ENCODE measurements at places on chromosomes 3 and 15. TPM values are rescaled to one million over a fixed set of nuclear protein-coding genes. Genes with fewer than 3 reads are reported as not detected.
A peak's percentile ranks its signal among the peaks of the same experiment; 100 is the strongest.

DNA sequence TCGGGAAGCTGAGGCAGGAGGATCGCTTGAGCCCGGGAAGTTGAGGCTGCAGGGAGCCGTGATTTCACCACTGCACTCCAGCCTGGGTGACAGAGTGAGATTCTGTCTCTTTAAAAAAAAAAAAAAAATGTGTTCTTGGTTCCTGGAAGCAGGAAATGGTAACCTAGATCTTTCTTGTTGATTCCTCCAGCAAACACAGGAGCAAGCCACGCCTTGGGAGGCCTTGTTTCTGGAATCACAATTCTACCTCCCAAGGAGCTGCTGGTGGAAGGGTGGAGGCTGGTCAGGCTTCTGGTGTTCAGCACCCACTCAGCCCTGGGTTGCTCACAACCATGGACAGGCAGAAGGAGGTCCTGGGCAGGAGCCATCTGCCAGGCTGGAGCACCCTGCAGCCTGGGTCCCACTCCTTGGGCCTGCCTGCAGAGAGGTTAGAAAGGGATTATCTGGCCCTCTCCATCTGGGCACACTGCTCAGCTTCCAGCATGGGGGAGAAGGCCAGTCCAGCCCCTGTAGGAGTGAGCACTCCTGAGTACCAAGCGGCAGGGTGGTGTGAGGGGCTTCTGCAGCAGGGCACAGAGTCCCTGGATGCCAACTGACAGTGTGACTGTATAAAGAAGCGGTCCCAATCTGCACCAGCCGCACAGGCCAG lies 65.6 kb downstream of the ABTB1 start:
- H3K27ac ChIP-seq = no peak overlapping the region
- no peak overlapping the region for H3K4me3 ChIP-seq
- H3K4me1 ChIP-seq = no peaks in the 10 kb centered on the region
- H3K36me3 ChIP-seq = no peaks in the 10 kb centered on the region
- DNase-seq = no peak

The ERICH6 gene
- not detected for total RNA-seq

The SMAD6 gene
- total RNA-seq = 0.27 TPM

- no peak overlapping the region for H3K27ac ChIP-seq
- no peak for DNase-seq
- H3K4me3 ChIP-seq = no peak overlapping the region
- H3K27me3 ChIP-seq = no peaks in the 10 kb centered on the region
- H3K36me3 ChIP-seq = peaks cover 15% of the 10 kb centered on the region
- no peaks in the 10 kb centered on the region for H3K4me1 ChIP-seq
Measured at GRCh38 chr3:128343287-128344051, 123.2 kb downstream of the DNAJB8 start.

The CELSR3 gene
- 8.8 TPM for total RNA-seq

The CASR gene
- total RNA-seq = not detected

DNA sequence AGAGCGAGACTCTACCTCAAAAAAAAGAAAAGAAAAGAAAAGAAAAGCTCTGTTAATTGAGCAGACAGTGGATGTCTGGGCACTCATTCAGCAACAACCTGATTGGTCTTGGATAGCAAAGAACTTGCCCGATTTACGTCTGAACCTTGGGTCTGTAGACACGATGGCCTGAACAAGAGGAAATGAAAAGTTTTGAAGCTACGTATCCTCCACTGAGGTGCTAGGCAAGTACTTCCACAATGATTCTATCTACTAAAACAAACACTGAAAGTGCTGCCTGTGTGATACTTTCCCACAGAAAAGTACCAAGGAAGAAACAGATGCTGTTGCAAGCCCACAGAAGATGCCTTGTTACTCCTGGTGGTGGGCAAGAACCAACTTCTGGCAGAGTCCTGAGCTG lies 21.8 kb upstream of the MUSTN1 start:
- H3K4me1 ChIP-seq = no peaks in the 10 kb centered on the region
- no peak overlapping the region for H3K27ac ChIP-seq
- DNase-seq = no peak
- H3K4me3 ChIP-seq = no peak overlapping the region
- H3K27me3 ChIP-seq = no peaks in the 10 kb centered on the region

- DNase-seq = no peak
- no peaks in the 10 kb centered on the region for H3K36me3 ChIP-seq
- no peak overlapping the region for H3K4me3 ChIP-seq
- no peak overlapping the region for H3K27ac ChIP-seq
Measured at GRCh38 chr3:141776885-141777284, 13.7 kb downstream of the GRK7 start.

DNA sequence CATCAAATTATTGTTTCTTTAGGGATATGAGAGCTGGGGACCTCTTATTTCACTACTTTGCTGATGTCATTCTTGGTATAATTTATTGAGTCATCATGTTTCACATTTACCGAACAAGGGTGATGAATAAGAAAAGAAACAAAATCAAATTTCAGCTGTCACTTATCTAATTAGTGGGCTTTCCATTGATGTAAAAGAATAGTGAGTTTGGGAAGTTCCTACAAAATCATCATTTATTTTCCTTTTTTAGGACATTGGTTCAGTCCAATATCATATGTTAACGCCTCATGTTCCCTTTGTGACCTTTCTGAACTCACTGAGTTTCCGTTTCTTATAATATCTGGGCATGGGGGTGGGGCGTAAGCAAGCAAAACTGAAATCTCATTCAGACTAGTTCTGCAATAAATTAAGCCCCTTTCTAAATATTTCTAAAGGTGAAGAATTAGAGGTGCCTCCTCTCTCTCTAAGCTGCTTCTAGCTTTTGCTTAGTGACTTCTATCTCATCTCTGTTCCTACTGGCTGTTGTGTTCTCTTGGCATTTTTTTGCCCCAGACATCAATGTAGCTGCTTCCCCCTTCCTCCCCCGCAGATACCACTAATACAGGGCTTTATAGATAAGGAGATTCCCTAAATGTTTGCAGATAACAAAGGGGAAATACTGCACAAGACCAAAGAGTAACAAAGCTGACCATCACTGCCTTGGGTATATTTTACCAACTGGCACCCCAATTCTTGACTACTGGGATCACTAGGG lies 238.0 kb upstream of the CTNNB1 start:
- H3K4me3 ChIP-seq = no peak overlapping the region
- no peaks in the 10 kb centered on the region for H3K4me1 ChIP-seq
- H3K27me3 ChIP-seq = no peaks in the 10 kb centered on the region
- H3K27ac ChIP-seq = no peak overlapping the region

The PCLAF gene
- total RNA-seq = 1.0 TPM

The NDUFAF3 gene
- total RNA-seq = 57.8 TPM

- no peak overlapping the region for H3K4me3 ChIP-seq
- peaks cover 80% of the 10 kb centered on the region for H3K4me1 ChIP-seq
- peak overlapping the region; percentile 87 for H3K27ac ChIP-seq
- no peak for DNase-seq
Measured at GRCh38 chr3:36904641-36905040, 40.2 kb downstream of the TRANK1 start.

The SOX14 gene
- not detected for total RNA-seq

- H3K36me3 ChIP-seq = no peaks in the 10 kb centered on the region
- H3K27ac ChIP-seq = no peak overlapping the region
- H3K4me1 ChIP-seq = peaks cover 13% of the 10 kb centered on the region
- no peaks in the 10 kb centered on the region for H3K27me3 ChIP-seq
Measured at GRCh38 chr3:112000966-112001365, 2.2 kb downstream of the TAGLN3 start.

DNA sequence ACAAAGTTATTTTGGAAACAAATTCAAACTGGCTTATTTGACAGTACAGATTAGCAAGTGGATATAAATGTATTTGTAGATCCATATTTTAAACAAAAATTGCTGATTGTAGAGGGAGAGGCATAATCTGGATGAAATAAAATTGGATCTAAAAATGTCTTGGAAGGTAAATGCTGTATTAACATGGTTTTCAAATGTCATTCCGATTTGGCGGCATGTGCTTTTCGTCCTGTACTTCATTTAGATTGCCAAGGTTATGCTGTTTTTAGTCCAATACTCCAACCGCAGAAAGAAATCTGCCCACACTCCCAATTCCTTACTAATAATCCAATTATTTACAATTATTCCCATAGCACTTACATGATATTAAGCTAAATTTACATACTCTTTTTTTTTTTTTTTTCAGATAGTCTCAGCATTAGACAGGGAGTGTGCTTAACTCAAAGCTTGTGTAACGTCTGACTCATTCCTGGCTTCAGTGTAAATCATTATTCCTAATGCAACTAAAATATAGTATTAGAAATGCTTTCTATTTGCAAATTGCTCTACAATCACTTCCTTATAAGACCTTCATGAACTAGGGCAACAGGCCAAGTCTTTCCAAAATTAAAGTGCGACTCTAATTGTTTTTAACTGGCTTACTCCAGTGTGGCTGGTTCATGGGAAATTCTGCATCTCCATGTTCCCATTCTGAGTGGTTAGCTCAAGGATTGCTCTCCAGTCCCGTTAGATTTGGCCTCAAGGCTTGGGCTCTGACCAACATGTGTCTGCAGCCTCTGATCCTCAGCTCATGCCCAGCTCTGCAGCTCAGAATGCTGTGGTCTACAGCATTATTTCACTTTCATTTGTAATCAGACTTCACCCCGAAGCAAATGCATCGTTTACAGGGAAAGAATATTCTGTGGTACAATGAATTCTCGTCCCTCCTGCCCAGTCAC lies 103.9 kb downstream of the FBN1 start:
- no peak overlapping the region for H3K4me3 ChIP-seq
- no peaks in the 10 kb centered on the region for H3K4me1 ChIP-seq
- no peaks in the 10 kb centered on the region for H3K36me3 ChIP-seq
- H3K27me3 ChIP-seq = no peaks in the 10 kb centered on the region
- no peak overlapping the region for H3K27ac ChIP-seq

GRCh38 chr3:170220871-170221270 lies 1.4 kb upstream of the PRKCI start:
- no peak for DNase-seq
- no peak overlapping the region for H3K4me3 ChIP-seq

The INKA1 gene
- total RNA-seq = 1.2 TPM

DNA sequence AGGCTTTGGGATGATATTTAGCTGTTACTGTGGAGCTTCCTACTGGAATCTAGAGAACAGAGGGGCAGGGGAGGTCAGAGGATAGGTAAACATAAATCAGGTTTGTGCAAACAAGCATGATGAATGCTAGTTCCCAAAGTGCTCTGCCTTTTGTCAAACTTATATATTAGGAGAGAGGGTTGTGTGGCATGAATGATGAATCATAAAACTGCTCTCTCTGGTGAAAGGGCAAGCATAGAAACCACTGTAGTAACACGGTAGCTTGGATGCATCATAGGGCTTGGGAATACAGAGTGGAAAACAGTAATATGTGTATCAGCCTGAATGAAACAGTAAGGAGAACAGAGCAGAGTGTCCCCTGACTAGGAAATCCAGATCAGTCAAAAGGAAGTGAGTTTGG lies 486.7 kb downstream of the IL5RA start:
- no peak for DNase-seq
- no peak overlapping the region for H3K4me3 ChIP-seq
- no peaks in the 10 kb centered on the region for H3K36me3 ChIP-seq
- H3K4me1 ChIP-seq = no peaks in the 10 kb centered on the region
- no peaks in the 10 kb centered on the region for H3K27me3 ChIP-seq
- no peak overlapping the region for H3K27ac ChIP-seq

The ARPIN gene
- total RNA-seq = not detected

The CCR8 gene
- 87.2 TPM for total RNA-seq

GRCh38 chr15:75138016-75138999 lies 63.4 kb upstream of the C15orf39 start:
- H3K36me3 ChIP-seq = no peaks in the 10 kb centered on the region
- H3K4me1 ChIP-seq = no peaks in the 10 kb centered on the region
- H3K4me3 ChIP-seq = no peak overlapping the region
- H3K27ac ChIP-seq = no peak overlapping the region

GRCh38 chr15:26890451-26890850 lies 23.6 kb downstream of the GABRA5 start:
- no peak overlapping the region for H3K4me3 ChIP-seq
- H3K27ac ChIP-seq = no peak overlapping the region
- H3K4me1 ChIP-seq = no peaks in the 10 kb centered on the region
- H3K27me3 ChIP-seq = no peaks in the 10 kb centered on the region
- DNase-seq = no peak

DNA sequence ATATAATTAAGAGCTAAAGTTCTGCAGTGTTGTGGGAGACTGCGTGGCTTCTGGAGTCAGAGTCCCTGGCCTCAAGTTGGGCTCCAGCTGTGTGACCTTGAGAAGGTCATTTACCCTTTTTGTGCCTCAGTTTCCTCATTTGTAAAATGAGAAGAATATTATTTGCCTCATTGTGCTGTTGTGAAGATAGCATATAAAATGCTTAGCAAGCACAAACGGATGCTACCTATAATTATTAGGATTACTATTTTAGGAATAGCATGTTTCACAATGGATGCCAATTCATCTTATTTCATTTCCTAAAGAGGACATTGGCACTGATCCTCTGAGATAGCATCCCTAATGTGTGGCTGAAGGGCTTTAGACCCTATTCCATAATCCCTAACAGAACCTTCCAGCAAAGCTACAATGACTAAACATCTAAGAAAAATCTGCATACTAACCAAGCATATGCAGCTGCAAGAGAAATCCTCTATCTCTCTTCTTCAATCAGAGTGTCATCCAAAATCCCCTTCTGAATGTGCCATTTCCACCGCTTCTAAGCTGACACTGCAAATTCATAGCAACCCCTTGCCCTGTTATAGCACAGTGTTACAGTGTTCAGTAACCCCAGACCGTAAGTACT lies 148.3 kb downstream of the RBMS3 start:
- no peak overlapping the region for H3K4me3 ChIP-seq
- H3K36me3 ChIP-seq = no peaks in the 10 kb centered on the region
- DNase-seq = no peak

DNA sequence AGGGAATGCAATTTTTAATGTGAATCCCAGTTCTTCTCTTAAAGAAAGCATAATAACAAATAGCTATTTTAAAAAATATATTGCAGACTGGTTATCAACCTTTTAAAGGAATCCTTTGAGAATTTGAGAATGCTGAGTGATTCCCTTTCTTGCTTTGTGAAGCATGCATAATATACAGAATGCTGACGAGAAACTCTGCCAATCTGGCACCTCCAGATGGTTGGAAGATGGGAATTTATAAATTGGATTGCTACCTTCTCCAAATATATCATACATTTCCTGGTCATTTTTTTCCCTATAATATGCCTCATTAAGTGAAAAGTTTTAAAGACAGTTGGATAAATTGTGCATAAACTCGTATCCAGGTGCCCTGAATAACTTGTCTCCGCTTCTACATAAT lies 333.9 kb upstream of the ARPP21 start:
- H3K27ac ChIP-seq = no peak overlapping the region
- no peaks in the 10 kb centered on the region for H3K36me3 ChIP-seq
- H3K27me3 ChIP-seq = no peaks in the 10 kb centered on the region
- H3K4me1 ChIP-seq = no peaks in the 10 kb centered on the region
- H3K4me3 ChIP-seq = no peak overlapping the region

All from CD4-positive, CD25-positive, alpha-beta regulatory T cell (primary cell).